ENCODE measurements at places on chromosomes 4 and X.

GRCh38 chrX:69179380-69179911 lies 14.2 kb upstream of the PJA1 start:
- no peak for DNase-seq

- DNase-seq, result no peak
These were observed at the start of gene SMPX for GRCh38 chrX:21757960-21758359. Gene SMPX, minus strand, starts transcription at chrX:21758116. Its CDS starts 3,826 bp downstream, at chrX:21754290.

DNA sequence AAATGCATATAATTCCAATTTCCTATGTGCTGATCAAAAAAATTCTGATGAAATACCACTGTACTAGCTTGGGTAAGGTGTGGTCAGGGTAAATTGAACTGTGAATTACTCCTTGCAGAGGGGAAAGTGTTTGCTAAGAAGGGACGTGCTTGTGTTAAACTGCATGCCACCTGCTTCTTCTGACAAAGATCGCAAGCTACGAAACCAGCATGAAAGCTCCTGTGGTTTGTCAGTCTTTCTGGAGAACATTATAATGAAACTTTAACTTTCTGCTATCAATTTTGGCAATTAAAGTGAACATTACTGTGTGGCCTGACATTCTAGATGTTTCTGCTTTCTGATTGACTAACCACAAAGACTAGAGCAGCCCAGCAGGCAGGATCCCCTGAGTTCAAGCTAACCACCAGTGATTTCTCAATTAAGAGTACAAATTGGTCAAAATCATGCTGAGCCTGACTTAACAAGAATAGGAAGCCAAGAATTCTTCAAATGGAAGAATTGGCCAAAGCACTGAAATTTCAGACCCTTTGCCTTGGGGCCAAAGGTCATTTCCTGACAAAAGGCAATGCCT lies 239.0 kb downstream of the SLITRK2 start:
- no peak for DNase-seq

- DNase-seq, result no peak
These were observed 1.2 kb upstream of the TMSB4X start for GRCh38 chrX:12973561-12974304.

DNA sequence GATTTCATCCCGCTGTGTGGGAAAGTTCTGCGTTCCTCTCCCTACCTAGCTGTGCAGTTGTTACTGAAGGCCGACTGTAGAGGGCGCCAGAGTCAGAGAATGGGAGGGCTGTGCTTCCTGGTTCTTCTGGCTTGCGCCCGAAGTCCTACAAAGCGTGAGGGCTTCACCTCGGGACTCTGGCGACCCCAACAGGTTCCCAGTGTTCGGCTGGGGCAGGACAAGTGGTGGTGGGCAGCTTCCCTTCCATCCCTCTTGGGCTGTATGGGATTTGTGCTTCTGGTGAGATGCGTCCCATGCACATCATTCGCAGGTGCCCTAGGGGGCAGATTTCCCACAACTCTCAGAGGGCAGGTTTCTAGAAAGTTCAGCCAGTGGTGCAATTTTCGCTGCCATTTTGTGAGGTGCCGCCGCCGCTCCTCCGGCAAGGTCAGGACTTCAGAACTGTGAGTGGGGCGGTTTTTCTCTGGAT lies 27.3 kb downstream of the CT45A1 start:
- peak; percentile 17 for DNase-seq

GRCh38 chr4:61533140-61533539 lies 333.0 kb downstream of the ADGRL3 start:
- no peak for DNase-seq

- DNase-seq, result no peak
These were observed 155.7 kb downstream of the SLC4A4 start for GRCh38 chr4:71494539-71494938.

DNA sequence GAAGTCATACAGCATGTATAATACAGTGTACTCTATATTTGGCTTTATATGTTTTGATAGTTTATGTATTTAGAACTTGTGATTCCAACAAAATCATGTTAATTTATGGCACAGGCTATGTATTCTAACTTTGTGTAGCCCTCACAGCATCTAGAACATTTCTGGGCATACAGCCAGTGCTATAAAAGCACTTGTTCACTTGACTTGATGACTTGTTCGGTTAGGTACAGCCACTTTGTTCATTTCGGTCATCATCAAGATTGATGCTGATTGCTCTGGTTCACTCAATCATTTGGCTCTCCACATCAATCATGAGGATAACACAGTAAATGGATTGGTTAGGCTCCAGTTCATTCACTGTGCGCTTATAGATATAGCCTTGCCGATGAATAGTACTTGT lies 97.6 kb upstream of the IRS4 start:
- DNase-seq, result no peak

DNA sequence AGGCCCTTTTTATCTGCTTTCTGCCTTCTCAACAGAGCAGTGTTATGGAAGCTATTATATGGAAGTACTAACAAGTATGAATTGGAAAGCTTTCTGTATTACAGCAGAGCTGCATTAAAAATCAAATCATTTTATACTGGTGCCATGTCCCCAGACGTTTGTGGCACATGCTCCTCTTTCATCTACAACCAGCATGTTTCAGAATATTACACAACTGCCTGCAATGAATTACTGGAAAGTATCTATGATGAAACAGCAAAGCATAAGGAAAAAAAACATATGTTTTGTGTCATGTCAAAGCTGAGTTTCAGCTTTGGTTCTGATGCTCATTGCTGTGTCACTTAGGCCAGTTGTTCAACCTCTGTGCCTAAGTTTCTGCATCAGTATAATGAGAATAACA lies 576.8 kb downstream of the GBA3 start:
- no peak for DNase-seq

DNA sequence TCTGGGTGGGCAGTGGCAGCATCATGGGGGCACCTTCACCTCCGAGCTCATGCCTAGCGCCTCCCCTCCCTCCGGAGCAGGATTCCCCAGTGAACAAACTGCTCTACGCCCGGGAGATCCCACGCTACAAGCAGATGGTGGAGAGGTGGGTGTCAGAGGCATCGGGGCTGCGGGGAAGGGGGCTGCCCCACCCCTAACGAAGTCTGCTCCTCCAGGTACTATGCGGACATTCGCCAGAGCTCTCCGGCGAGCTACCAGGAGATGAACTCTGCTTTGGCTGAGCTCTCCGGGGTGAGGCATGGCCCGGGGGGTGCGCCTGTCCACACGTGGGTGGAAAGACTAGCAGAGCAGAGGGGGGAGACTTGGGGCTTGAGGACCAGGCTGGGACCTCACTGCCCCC lies 2.7 kb upstream of the SRPK3 start:
- no peak for DNase-seq

GRCh38 chr4:121679267-121679666 lies 17.5 kb downstream of the ANXA5 start:
- no peak for DNase-seq

DNA sequence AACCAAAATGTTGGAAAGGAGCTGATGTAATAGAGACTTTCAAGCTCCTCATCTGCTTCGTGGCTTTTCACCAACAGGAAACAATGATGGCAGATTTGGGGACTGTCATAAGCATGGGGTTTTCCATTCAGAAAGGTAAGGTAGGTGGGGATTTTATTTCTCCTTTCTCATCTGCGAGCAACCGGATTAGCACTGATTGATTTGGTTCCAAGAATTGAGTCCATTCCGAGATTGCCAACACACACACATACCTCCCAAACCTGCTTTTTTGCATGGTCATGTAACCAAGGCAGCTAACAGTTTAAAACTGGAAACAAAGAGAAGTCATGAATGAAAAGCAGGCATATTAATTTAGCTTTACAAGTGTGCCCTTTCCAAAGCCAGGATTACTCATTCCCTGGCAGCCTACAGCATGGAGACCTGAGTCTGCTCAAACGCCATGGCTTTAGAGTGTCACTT lies 63.0 kb upstream of the LNX1 start:
- no peak for DNase-seq

DNA sequence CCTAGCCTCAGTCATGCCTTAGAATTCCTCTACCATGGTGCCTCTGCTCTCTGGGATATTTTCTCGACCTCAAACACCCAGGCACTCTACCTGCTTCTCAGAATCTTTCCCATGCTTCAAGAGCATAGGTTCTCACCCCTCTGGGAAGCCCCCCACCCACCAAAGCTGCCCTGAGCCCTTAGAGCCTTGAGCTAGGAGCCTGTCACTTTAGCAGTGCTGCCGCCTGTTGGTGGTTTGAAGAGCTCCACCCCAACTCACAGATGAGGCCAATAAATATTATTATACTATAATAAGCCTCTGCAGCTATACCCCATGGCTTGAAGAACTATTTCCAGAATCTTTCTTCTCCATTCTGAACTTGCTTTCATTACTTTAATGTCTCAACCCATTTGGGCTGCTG lies 109.7 kb downstream of the RTL5 start:
- no peak for DNase-seq

GRCh38 chr4:99708551-99708950 lies 50.9 kb upstream of the C4orf54 start:
- no peak for DNase-seq

- DNase-seq, result no peak
These were observed 1477.2 kb upstream of the TENM3 start for GRCh38 chr4:180766045-180766444.

DNA sequence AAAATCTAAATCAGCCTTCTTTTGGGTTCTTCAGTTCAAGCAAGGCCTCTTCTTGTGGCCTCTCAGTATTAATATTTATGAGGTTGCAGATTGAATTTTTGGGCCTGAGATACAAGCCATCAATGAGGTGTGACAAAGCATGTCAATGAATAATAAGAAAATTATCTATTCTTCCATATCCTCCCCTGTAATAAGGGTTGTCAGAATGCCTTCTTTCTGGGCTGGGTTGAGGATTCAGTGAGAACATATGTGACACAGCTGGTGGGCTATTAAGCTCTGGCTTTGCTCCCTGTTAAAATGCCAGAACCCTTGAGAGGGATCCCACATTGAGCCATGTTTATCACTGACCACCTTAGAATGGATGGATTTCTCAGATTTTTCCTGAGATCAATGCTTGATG lies 187.2 kb downstream of the AR start:
- no peak for DNase-seq

GRCh38 chrX:87846956-87847355 lies 329.4 kb downstream of the KLHL4 start:
- no peak for DNase-seq

GRCh38 chrX:54358424-54359211 lies 772 bp upstream of the WNK3 start:
- DNase-seq, result no peak

GRCh38 chr4:20676501-20677197 lies 23.6 kb upstream of the PACRGL start:
- DNase-seq, result no peak

- DNase-seq, result no peak
These were observed 1.3 kb downstream of the PTPN13 start for GRCh38 chr4:86595426-86595805.

DNA sequence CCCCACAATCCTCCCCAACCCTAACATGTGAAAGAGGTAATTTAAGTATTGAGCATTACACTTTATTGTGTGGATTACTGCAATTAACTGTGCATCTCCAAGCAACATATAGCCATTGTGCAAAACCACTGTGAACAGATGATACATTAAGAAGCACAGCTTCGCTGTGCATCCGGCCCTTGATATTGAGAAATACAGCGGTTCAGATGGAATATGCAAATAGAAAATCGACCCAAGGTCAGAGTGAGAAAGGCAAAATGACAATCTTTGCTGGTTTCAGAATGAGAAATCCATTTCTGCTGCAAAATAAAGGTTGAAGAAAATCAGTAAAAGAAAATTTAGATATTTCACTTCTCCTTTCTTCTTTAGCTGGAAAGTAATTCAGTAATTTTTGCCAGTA lies 805.9 kb upstream of the GRID2 start:
- DNase-seq, result no peak

DNA sequence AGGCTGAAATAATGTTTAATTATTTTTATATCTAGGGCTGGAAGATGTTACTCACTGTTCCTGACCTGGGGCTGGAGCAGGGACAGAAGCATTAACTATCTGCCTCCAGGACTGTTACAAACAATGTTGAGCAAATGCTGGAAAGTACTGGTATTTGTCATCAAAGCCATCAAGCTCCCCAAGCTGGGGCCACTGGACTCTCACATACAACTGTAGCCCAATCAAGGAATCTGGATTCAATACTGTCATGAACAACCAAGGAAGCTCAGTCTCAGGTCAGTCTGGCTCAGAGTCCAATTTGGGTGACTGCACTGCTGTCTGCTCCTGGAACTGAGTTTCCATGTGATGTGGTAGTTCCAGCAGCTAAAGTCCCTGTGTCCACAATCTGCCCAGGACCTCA lies 50.4 kb downstream of the APOO start:
- no peak for DNase-seq

DNA sequence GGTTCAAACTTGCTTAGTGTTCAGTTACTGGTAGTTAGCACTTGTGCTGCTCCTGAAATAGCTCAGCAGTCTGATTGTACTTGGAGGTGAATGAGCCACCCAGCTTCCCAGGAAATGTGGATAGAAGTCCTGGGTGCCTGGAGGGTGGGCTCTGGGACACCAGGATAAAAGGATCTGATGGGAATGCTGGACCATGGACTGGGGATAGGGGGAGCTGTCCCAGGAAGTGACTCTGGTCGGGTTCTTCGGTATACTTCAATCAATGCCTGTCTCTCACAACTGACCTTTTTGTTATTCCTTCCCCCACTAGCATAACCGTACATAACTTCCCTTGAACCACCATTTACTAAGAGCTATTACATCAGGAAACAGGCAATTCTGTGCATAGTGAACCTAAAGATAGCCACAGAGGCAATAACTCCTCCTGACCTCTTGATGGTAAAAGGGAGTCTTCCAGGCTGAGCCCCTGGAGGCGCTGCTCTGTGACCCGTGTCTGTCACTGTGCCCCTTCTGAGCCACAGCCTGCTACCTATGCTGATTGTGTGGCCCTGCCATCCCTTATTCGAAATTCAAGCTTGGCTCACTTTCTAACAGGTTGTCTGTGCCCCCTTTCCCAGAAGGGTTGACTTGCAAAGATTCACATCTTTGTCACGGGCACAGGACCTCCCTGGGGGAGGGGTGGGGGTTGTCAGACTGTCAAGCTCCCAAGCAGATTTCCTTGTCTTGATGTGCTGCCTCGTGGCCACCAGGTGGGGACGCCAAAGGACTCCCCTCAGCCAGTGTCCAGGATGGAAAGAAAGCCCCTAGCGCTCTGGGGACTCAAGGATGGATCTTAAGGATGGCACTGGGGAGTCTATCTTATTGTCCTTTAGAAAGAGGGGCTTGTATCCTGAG lies 24.5 kb upstream of the WDR1 start:
- DNase-seq, result no peak

DNA sequence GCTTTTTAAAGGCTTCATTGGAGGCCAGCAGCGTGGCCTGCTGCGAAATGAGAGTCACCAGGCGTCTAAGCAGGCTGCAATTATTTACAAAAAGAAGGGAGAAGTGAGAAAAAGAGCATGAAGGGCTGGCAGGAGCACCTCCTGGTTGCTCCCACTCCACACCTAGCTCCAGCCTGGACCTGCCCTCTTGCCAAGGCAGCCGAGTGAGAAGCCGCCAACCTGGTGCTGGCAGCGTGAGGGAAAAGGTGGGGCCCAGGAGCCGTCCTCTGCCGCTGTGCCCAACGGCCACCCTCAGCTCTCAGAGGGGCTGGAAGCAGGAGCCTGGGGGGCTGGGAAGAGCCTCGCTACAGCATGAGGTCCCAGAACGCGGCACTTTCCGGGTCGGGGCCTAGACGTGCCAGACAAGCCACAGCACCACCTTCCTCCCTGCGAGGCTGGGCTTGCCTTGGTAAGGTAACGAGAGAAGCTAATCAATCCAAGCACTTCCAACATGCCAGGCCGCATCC lies 16.3 kb downstream of the SLC6A8 start:
- no peak for DNase-seq

GRCh38 chr4:152083338-152083737 lies 322.5 kb upstream of the GATB start:
- no peak for DNase-seq

Data from activated CD8-positive, alpha-beta memory T cell treated with anti-CD3 and anti-CD28 coated beads for 1 hour (primary cell).